Naive thymus-derived CD4-positive, alpha-beta T cell (primary cell): ENCODE measurements at places on chromosomes 1 and 21.

DNA sequence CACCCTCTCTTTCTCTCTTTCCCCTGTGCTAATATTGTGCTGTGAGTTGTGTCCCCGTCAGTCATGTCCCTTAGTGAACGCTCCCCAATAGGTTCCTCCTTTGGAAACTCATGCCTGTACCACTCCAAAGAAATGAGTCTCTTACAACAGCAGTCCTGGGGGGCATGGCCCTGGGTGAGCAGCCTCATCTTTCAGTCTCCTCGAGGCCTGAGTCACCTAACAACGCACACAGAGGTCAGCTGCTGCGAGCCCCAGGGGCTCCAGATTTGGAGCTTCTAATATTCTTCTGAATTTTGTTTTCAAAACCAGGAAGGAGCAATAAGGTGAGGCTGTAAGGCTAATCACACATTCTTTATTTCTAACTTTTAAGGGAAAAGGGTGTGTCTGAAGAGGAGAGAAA, 30.5 kb upstream of the ZBTB8A start:
- no peak overlapping the region for H3K4me3 ChIP-seq
- no peaks in the 10 kb centered on the region for H3K4me1 ChIP-seq
- no peaks in the 10 kb centered on the region for H3K27me3 ChIP-seq
- no peak overlapping the region for H3K27ac ChIP-seq
- no peak for DNase-seq

GRCh38 chr1:151346082-151346768, 827 bp downstream of the RFX5 start:
- H3K4me1 ChIP-seq: peaks cover 13% of the 10 kb centered on the region
- H3K36me3 ChIP-seq: no peaks in the 10 kb centered on the region
- H3K4me3 ChIP-seq: peak overlapping the region; percentile 75
- no peaks in the 10 kb centered on the region for H3K27me3 ChIP-seq
- peak overlapping the region; percentile 96 for H3K27ac ChIP-seq

GRCh38 chr21:27569831-27570230, 602.9 kb upstream of the ADAMTS5 start:
- no peaks in the 10 kb centered on the region for H3K36me3 ChIP-seq
- no peak overlapping the region for H3K27ac ChIP-seq
- no peak for DNase-seq
- no peaks in the 10 kb centered on the region for H3K4me1 ChIP-seq

DNA sequence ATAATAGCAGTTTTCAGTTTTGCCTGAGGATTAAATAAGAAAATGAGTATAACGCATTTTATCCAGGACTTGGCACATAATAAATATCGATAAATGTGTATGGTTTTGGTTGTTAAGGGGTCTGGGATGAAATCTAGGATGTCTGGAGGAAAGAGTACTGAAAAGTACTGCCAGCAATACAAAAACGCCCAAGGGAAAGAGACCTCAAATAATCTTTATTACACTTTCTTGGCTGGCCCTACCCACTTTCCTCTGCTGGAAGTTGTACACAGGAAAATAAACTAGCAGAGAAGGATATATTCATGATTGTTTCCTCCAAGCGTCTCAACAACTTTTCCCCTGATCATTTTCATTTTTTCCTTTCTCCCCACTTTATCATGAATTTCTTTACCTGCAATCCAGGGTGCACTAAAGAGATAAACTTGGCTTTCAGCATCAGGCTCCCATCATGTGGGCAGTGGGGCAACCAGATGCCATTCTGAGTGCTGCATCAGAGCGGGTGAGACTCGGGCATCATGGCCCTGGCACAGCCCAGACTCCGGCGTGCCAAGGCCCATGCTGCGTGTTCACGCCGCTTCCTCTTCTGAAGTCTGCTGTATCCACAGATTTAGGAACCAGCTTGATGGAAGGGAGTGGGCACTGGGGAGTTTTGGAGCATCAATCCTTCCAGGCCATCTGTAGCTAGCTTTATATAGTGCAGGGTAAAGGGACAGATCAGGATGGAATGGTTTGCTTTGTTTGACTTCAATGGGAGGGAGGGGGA, 35.8 kb upstream of the PLXNA2 start:
- no peaks in the 10 kb centered on the region for H3K4me1 ChIP-seq
- H3K36me3 ChIP-seq: no peaks in the 10 kb centered on the region

- H3K4me1 ChIP-seq: no peaks in the 10 kb centered on the region
- no peak overlapping the region for H3K27ac ChIP-seq
These were observed 16.9 kb downstream of the NRDC start for GRCh38 chr1:51861669-51862068.

DNA sequence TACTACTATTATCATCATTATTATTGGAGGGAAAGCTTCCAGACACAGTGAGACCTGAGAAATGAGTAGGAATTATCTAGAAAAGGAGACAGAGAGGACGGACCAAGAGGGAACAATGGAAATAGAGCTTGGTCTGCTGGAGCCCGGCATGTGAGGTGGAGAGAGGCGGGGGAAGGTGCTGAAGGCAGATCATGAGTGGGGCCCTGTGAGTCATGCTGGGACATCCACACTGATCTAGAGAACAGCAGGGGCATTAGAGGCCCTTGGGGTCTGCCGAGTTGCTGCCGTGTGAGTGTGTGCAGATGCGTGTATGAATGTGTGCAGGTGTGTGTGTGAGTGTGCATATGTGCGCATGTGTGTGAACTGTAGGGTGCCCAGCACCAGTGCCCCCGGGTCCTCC, 65.7 kb downstream of the TMCO4 start:
- H3K4me1 ChIP-seq: no peaks in the 10 kb centered on the region
- no peaks in the 10 kb centered on the region for H3K36me3 ChIP-seq
- H3K4me3 ChIP-seq: no peak overlapping the region

GRCh38 chr1:194698908-194699318, 1512.5 kb upstream of the B3GALT2 start:
- H3K27me3 ChIP-seq: no peaks in the 10 kb centered on the region
- H3K4me3 ChIP-seq: no peak overlapping the region
- DNase-seq: no peak
- no peak overlapping the region for H3K27ac ChIP-seq
